ENCODE measurements at places on chromosomes 12 and 14.
A peak's percentile ranks its signal among the peaks of the same experiment; 100 is the strongest.

DNA sequence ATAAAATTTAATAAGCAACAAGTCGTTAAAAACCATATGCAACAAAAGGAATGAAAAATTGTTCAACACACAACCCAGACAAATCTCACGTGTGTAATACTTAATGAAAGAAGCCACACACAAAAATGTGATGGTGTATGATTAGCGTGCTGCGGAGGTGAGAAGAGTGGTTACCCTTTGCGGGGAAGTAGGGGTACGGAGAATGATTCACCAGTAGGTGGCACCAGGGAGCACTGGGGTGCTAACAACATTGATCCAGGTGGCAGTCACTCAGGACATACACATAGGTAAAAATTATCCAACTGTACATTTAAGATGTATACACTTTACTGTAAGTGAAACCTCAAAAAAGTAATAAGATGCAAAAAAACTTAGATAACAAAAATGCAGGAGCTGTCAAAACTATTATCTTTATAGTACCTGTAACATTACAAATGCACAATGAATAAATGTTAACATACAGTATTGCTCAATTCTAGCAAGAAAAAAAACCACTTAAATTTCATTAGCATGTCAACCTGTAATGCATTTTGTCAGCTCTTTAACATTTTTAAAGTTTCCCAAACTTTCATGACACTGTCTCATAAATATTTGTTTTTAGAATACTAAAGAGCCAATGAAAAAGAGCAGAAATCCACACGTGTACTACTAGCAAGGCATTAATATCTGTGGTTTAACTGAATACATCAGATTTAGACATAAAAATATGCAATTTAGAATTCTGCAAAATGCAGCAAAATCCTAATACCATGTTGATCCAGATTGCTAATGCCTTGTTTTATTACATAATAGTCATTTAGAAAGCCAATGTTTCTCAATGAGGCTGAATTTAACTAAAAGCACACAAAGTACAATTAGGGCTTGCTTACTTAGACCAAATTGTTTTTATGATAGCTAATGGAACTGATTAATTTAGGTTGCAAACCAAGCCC is 46.7 kb downstream of the TMCC3 start:
- DNase-seq = peak; percentile 67

DNA sequence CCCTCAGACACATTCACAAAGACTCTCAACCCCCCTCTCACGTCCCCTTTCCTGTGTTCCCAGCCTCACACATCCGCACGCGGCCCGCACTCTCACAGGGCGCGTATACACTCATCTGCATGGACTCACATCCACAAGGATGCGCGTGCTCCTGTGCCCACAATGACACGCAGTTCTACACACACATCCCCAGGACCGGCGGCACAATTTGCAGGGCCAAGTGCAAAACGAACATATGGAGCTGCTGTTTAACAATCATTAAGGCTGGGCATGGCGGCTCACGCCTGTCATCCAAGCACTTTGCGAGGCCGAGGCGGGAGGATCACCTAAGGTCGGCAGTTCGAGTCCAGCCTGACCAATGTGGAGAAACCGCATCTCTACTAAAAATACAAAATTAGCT is 36.4 kb upstream of the EML1 start:
- no peak for DNase-seq

GRCh38 chr14:78417532-78417931 is 247.4 kb downstream of the NRXN3 start:
- no peak for DNase-seq

DNA sequence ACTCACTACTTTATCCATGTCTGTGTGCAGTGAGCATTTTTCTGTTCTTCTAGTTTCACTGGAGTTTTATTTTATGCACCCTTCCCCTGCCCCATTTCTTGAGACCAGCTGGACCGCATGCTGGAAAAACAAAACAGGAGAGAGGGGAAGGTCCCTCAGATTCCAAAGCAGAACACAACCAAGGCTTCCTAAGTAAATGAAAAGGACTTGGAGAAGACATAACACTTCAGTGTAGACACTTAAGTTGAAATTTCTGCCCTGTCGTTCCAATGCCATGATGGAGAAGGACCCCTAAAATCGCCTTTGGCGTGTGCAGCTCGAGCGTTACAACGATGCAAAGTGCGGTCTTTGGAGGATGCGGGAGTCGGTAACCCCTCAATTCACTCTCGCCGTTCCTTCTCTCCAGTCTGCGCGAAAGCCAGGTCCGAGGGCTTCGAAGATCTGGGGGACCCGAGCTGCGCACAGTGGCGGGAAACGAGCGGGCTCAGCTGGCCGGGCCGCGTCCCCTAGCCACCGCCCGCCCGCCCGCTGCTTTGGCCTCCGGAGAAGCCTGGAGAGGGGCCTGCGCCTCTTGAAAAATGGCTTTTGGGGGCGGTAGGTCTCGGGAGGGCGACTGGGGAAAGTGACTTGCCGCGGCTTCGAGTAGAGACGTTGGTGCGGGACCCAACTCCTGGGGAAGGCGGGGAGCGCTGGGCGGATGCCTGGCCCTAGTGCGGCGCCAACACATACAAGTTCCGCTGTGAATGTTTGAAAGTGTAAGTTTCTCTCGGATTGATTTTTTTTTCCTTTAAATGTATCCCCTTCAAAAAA is 11.2 kb upstream of the HOXC13 start:
- no peak for DNase-seq

DNA sequence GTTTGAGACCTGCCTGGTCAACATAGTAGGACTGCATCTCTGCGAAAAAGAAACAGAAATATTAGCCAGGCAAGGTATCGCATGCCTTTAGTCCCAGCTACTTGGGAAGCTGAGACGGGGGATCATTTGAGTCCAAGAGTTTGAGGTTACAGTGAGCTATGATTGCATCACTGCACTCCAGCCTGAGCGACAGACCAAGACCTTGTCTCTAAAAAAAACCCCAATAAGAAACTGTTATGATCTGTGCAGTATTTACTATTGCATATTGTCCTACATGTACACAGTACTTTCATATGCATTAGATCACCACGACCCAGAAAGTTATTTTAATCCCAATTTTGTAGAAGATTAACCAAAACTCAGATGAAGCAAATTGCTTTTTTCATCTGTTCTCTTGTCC is 187.5 kb downstream of the PCNX1 start:
- DNase-seq = no peak

DNA sequence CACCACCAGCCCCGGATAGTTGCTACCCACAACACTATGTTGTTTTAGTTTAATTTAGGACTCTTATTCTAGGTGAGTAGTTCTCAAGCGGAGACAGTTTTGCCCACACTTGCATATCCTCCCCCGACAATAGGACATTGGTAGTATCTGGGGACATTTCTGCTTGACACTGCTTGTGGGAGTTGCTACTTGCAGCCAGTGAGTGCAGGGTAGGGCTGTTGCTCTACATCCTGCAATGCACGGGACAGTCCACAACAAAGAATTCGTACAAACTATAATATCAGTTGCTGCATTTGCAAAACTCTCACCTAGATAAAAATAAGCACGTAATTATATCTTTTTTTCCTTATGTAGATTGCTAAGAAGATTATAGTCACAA is 111.8 kb upstream of the DNM1L start:
- DNase-seq = no peak

DNA sequence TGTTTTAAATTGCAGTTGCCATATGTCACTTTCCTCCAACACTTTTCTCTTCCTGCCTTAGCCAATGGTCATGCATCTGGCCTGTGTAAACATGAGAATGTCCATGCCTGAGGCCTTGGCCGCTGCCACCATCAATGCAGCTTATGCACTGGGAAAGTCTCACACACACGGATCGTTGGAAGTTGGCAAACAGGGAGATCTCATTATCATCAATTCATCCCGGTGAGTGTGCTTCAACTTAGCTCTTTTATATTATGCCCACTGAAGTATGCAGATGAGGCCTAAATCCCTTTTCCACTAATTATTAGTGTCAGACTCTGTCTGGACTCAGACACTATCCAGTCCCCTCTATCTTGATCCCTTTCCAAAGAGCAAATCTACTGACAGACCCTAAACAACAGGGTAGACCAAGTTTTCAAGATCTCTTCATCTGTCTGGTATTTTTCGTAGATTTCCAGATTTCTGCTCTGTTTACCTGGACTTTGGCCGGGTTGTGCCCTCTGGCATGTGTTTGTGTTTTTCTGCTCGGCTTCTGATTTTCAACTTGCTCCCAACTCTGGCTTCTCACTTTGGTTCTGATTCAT is 23.2 kb downstream of the AMDHD1 start:
- no peak for DNase-seq

DNA sequence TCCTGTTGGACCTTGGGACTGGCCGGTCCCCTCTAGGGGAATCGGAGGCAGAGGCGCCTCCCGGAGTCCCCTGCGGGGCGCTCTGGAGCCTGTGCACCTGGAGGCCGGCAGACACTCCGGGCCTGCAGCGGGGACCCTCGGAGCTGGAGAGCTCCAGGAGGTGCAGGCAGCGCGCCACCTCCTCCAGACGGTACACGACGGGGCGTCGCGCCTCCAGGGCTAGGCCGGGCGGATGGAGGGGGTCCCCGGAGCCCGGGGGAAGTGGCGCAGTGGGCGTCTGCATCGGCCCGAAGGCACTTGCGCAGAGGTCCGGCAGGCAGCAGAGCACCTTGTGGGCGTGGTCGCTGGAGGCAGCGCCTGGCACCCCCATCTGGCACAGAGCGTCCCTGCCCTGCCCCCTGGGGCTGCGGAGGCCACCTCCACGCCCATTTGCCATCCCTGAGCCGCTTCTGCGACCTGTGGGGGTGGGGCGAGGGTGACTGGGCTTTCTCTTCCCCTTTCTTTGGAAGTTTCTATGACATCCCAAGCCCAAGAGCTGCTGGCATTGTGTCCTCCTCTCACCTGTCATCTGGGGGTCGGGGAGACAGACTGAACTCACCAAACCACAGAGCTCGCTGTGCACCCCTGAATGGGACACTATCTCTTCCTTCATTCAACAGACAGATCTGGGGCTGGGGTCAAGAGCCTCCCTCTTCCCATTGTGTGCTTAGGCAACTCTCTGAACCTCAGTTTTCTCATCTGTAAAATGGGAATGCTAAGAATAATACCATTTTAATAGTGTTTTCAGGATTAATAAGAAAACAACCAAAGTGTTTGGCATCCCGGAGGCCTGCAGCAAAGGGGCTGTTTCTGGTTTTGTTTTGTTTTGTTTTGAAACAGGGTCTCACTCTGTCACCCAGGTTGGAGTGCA is 37.5 kb upstream of the CORO1C start:
- peak; percentile 16 for DNase-seq

DNA sequence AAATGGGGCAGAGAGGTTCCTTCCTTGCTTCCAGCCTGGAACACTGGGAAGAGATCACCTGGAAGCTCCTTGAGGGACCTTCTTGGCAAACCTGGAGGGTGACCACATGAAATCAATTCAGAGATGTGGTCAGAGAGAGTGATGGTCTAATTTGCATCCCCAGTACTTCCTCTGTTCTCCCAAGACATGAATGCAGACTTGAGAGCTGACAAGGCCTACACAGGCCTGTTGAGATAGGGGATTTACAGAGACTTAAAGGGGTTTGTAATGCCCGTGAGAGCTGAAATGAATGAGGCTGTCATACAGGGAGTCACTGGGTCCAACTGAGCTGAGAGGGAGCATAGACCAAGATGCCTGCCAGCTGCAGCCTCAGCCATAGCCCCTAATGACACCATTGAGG is 45.1 kb downstream of the TMX1 start:
- DNase-seq = no peak

DNA sequence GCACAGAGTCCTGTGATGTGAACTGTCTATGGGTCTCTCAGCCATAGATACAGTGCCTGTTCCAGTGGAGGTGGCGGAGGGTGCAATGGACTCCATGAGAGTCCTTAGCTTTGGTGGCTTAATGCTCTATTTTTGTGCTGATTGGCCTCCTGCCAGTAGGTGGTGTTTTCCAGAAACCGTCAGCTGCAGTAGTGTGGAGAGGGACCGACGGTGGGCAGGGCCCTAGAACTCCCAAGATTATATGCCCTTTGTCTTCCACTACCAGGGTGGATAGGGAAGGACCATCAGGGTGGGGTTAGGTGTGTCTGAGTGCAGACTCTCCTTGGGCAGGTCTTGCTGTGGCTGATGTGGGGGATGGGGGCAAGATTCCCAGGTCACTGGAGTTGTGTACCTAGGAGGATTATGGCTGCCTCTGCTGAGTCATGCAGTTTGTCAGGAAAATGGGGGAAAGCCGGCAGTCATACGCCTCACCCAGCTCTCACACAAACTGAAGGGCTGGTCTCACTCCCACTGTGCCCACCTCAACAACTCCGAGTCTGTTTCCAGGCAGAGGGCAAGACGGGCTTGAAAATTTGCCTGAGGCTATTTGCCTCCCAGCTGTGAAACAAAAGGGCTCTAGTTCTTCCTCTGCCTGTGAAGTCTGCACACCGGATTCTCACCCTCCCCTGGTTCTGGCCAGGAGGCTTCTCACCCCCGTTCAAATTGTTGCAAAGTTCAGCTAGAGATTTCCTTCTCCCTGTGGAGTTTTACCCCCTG is 24.9 kb upstream of the ZDHHC17 start:
- no peak for DNase-seq

GRCh38 chr14:102688290-102688689 is 89.0 kb upstream of the TRAF3 start:
- DNase-seq = no peak

GRCh38 chr12:51960890-51961289 is 9.4 kb downstream of the ACVR1B start:
- no peak for DNase-seq

GRCh38 chr12:99110868-99111267 is 465.8 kb downstream of the APAF1 start:
- DNase-seq = no peak

GRCh38 chr14:69525896-69526295 is 41.4 kb downstream of the PLEKHD1 start:
- no peak for DNase-seq

DNA sequence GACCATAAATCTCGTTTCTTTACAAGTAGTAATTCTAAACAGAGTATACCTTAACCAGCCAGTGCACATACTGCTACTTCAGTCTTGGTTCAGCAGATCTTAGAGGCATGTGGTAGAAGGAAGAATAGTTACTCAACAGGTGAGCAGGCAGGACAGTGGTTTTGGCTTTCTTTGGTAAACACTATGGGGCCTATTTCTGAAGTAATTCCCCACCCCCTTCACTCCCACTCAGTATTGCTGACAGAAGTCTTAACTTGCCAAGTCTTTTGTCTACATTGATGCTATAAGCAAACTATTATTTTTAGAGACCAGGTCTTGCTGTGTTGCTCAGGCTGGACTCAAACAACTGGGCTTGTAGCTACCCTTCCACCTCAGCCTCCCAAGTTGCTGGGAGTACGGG is 68.5 kb downstream of the FBXO34 start:
- peak; percentile 16 for DNase-seq

- no peak for DNase-seq
These were observed 13.6 kb downstream of the PLEKHG3 start for GRCh38 chr14:64717870-64718269.

GRCh38 chr14:52266782-52267181 is 716 bp upstream of the PTGDR start:
- no peak for DNase-seq

GRCh38 chr14:104752423-104752734 is 568 bp upstream of the SIVA1 start:
- no peak for DNase-seq

- DNase-seq = no peak
These were observed 8.8 kb downstream of the IKBIP start for GRCh38 chr12:98635657-98636323.

Measured in CD4-positive, alpha-beta T cell treated with Interleukin-17A for 1 hour (primary cell).